ENCODE measurements at places on chromosomes 2 and 18.

DNA sequence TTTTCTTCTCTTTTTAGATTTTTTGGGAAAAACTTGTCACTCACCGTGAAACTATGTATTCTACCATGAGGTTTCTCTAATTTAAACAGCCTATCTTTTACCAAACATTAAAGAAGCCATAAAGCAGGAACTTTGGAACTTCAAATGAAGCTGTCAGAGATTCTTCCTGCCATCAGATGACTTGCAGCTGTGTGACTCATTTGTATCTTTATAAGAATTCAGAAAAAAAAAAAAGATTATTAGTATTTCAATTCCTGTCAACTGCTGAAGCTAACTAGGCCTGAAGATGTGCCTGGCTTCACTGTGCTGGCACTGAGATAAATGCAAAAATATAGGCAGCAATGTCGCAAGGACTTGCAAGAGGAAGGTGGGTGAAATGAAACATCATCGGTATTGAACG is 1399.1 kb upstream of the PIK3C3 start:
- no peak for DNase-seq

- DNase-seq, result no peak
Measured at GRCh38 chr2:218261423-218262236, 815 bp downstream of the GPBAR1 start.

DNA sequence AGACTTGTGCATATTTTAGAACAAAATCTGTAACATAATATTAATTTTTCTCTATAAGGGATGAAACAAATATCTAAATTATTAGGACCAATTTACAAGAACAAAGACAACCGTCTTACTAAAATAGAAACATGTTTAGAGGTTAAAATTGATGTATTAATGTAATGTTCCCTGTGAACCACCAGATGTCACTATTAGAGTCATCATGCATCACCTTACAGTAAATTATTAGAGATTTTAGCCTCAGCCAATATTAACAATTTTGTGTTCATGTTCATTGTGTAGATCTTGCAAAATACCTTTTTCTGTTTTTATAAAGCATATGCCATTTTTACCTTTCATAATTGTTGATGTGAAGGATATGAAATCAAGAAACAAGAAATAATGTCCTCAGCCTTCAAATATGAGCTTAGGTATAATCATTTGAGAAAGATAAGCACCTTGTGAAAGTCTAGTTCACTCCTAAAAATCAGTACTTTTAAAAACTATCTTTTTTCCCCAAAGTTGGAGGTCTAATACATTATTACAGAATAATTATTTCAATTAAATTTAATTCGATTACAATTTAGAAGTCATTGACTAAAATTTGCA is 344.3 kb upstream of the KCNH7 start:
- DNase-seq, result no peak

DNA sequence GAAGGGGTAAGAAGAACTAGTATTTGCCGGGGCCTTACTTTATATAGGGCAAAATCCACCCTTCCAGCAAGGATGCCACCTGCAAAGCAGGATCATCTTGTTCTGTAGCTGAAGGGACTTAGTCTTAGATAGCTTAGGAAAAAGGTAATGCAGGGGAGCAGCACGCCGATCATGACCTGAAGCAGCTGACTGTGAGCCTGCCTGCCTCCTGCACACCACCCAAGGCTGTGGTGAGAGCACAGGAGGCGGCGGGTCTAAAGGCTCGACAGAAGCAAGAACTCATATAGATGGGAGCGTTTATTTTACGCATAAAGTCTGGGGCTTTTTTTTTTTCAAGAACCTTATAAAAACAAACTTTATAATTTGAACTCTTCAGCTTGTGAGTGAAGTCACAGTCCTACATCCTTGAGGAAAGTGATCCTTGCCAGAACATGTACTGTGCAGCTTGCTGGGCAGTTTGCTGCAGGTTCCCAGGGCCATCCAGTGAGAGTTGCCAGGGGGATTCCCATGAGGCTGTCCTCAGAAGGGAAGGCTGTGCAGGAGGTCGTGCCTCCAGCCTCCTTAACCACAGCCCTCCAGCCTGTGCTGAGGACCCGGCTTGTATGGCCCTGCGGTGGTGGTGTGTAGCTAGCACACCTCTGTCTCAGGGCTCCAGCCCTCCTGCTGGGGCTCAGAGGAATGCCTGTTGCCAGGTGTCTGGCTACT is 92.1 kb downstream of the RNF144A start:
- DNase-seq, result no peak

- DNase-seq, result no peak
Measured at GRCh38 chr18:30985753-30986152, 56.8 kb downstream of the DSC3 start.

- DNase-seq, result peak; percentile 75
Measured at GRCh38 chr18:3652380-3653262, 202.6 kb downstream of the TGIF1 start.

GRCh38 chr18:46893360-46893759 is 23.9 kb downstream of the PIAS2 start:
- no peak for DNase-seq

GRCh38 chr2:114113518-114113917 is 223.6 kb downstream of the ACTR3 start:
- no peak for DNase-seq

DNA sequence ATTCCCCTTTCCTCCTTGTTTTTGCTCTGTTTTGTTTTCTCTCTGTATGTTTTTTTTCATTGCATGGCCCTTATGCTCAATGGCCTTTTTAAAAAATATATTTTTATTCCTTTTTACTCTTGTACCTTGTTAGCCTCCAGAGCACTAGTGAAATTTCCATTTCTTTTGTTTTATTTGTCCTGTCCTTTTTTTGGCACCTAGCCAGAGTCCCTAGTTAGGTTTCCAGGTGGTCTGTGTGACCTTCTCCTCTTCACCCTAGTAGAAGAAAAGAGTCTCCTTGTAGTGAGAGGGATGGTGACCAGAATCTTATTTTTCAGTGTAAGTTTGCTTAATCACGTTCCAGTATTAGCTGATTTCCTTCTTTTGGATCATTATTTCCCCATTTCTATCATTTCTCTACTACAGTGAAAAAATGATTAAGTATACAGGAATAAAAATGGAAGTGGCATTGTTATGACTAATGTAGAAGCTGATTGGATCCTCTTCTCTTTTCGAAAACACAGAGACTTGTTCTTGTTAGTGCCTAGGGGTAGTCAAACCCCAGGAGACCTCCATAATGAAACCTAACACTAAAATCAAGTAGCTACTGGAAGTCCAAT is 65.9 kb downstream of the NBEAL1 start:
- DNase-seq, result no peak

DNA sequence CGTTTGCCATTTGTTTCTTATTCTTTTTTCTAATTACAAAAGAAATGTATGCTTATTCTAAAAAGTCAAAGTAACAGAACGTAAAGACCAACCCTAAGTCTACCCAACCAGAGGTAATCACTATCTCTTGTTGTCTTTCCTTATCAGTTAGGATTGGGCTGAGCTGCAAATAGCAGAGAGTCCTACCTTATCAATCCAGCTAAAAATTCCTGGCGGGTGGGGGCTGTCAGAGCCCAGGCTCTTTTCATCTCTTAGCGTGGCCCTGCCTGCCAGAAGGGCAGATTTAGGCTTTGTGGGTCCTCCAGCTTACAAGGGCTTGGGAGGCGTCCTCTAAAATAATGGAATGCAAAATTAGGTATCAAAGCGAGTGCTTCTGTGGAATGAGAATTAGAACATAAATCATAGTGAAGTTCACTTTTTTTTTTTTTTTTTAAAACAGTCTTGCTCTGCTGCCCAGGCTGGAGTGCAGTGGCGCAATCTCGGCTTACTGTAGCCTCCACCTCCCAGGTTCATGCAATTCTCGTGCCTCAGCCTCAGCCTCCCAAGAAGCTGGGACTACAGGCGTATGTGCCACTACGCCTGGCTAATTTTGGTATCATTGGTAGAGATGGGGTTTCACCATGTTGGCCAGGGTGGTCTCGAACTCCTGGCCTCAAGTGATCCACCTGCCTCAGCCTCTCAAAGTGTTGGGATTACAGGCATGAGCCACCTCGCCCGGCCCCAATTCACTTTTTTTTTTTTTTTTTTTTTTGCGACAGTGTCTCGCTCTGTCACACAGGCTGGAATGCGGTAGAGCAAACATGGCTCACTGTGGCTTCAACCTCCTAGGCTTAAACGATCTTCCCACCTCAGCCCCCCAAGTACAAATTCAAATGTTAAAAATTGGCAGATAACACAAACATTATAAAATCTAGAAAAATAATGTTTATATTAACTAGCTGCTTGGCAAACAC is 57.4 kb upstream of the B3GNT7 start:
- no peak for DNase-seq

GRCh38 chr18:3449512-3450011 is 410 bp upstream of the TGIF1 start:
- DNase-seq, result no peak

- DNase-seq, result no peak
Measured at GRCh38 chr18:51345848-51346391, 148.4 kb upstream of the MEX3C start.

GRCh38 chr2:173664513-173664910 is 300.7 kb downstream of the SP3 start:
- DNase-seq, result no peak

GRCh38 chr2:215787025-215787424 is 226.3 kb downstream of the MREG start:
- DNase-seq, result no peak

DNA sequence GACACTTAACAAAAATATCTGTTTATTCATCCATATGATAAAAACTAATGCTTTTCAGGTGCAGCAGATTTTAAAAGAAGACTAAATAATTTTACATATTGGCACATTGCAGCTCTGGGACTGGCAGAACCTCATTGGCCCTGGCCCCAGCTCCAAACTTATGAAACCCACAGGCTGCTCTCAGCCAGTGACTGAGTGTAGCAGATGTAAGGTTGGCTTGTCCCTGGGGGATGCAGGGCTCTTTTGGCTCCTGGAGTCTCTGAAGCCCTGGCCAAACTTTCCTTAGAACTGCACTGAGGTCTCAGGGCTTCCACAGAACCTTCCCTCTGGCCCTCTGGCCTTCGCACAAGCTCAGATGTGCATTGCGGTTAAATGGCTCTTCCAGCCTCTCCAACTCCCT is 725.0 kb upstream of the SOX11 start:
- no peak for DNase-seq

- DNase-seq, result no peak
Measured at GRCh38 chr2:52622266-52622665, 1145.3 kb upstream of the CHAC2 start.

DNA sequence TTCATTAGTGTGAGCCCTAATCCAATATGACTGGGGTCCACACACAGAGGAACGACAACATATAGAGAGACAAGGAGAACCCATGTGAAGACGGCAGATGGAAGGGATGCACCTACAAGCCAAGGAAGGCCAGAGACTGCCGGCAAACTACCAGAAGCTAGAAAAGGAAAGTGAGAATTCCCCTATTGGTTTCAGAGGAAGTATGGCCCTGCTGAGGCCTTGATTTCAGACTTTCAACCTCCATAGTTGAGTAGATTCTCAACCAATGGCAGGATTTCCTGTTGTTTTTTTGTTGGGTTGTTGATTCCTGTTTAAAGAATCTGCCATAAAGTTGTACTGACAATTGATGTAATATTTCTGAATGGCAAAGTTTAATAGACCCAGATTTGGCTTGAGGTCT is 241.5 kb downstream of the SATB2 start:
- no peak for DNase-seq

DNA sequence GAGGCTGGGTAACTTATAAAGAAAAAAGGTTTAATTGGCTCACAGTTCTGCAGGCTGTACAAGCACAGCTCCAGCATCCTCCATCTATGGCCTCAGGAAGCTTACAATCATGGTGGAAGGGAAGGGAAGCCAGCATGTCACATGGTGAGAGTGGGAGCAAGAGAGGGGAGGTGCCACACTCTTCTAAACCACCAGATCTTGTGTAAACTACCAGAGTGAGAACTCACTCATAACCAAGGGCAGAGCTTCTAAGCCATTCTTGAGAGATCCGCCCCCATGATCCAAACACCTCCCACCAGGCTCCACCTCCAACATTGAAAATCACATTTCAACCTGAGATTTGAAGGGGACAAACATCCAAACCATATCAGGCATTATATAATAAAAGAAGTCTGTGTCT is 121.6 kb upstream of the CDC42EP3 start:
- no peak for DNase-seq

- DNase-seq, result no peak
Measured at GRCh38 chr2:219433666-219434467, 776 bp upstream of the SPEG start.

- DNase-seq, result no peak
Measured at GRCh38 chr2:189024901-189025618, 50.9 kb downstream of the COL3A1 start.

GRCh38 chr2:123890148-123890547 is 134.9 kb upstream of the CNTNAP5 start:
- DNase-seq, result no peak

- DNase-seq, result no peak
Measured at GRCh38 chr18:51290860-51291259, 93.4 kb upstream of the MEX3C start.

GRCh38 chr2:26630669-26631360 is 10.4 kb downstream of the CIB4 start:
- no peak for DNase-seq

DNA sequence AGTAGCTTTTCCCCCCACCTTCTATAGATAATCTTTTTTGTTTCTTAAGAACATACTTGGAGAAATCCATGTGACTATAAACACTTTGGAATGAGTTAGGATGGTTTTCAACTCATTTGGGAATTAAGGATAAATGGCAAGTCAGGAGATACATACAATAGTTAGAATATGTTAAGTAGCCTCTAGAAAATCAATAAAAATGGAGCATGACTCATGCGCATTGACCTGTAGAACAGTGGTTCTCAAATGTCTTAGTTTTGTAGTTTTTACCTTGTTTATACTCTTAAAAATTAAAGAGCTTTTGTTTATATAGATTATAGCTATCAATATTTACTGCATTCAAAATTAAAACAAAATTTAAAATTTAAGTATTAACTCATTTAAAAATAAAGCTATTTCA is 24.7 kb downstream of the NUP35 start:
- no peak for DNase-seq

DNA sequence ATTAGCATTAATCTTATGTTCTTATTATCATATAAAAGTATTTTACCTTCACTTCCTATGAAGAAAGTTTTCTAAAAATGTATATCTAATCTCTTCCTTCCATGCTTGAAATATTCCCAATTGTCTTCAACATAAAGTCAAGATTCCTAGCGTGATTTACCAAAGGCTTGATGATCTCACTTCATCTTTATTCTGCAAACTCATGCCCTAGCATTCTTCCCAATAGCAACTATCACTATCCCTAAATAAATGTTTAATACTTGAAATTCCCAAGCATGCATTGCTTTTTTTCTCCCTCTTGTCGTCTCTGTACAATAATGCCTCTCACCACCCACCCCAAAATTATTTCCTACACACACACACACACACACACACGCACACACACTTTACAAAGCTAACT is 125.8 kb downstream of the VWC2L start:
- DNase-seq, result no peak

All from stimulated activated CD8-positive, alpha-beta memory T cell treated with anti-CD3 and anti-CD28 coated beads, Interleukin-7, amount 100 ng/mL, for 48 hours (primary cell).